ENCODE measurements at places on chromosomes 7 and 10. TPM values are rescaled to one million over a fixed set of nuclear protein-coding genes. Genes with fewer than 3 reads are reported as not detected.

AGMO gene
- polyA plus RNA-seq, result not detected

DRGX gene
- polyA plus RNA-seq, result not detected

PARD3 gene
- polyA plus RNA-seq, result 32.1 TPM

CAMK2B gene
- 4.9 TPM for polyA plus RNA-seq

SPDYE9 gene
- polyA plus RNA-seq, result not detected

CYP26C1 gene
- polyA plus RNA-seq, result 0.02 TPM

PDAP1 gene
- polyA plus RNA-seq, result 60.9 TPM

CLDN3 gene
- not detected for polyA plus RNA-seq

CCDC172 gene
- not detected for polyA plus RNA-seq

FRAT2 gene
- 4.0 TPM for polyA plus RNA-seq

RBP4 gene
- not detected for polyA plus RNA-seq

GIMAP6 gene
- not detected for polyA plus RNA-seq

FZD1 gene
- polyA plus RNA-seq, result 3.0 TPM

TFAM gene
- polyA plus RNA-seq, result 23.6 TPM

DNAJB6 gene
- polyA plus RNA-seq, result 75.6 TPM

HTR5A gene
- polyA plus RNA-seq, result not detected

MUC3A gene
- polyA plus RNA-seq, result 0.51 TPM

JCAD gene
- 0.11 TPM for polyA plus RNA-seq

ITPRIP gene
- polyA plus RNA-seq, result 14.4 TPM

NUTM2E gene
- polyA plus RNA-seq, result not detected

PAPOLB gene
- polyA plus RNA-seq, result not detected

SUGCT gene
- polyA plus RNA-seq, result 72.6 TPM

SERPINE1 gene
- polyA plus RNA-seq, result 741 TPM

ENO4 gene
- 0.18 TPM for polyA plus RNA-seq

HOXA1 gene
- polyA plus RNA-seq, result 6.0 TPM

CABCOCO1 gene
- not detected for polyA plus RNA-seq

SUFU gene
- polyA plus RNA-seq, result 4.9 TPM

PLXDC2 gene
- polyA plus RNA-seq, result 13.0 TPM

PRRT4 gene
- 0.26 TPM for polyA plus RNA-seq

ABCA13 gene
- 1.0 TPM for polyA plus RNA-seq

EFCAB10 gene
- polyA plus RNA-seq, result not detected

EPO gene
- not detected for polyA plus RNA-seq

All from mammary epithelial cell (primary cell).